ENCODE measurements at places on chromosomes 1 and 21. TPM values are rescaled to one million over a fixed set of nuclear protein-coding genes. Genes with fewer than 3 reads are reported as not detected.
A peak's percentile ranks its signal among the peaks of the same experiment; 100 is the strongest.

DNA sequence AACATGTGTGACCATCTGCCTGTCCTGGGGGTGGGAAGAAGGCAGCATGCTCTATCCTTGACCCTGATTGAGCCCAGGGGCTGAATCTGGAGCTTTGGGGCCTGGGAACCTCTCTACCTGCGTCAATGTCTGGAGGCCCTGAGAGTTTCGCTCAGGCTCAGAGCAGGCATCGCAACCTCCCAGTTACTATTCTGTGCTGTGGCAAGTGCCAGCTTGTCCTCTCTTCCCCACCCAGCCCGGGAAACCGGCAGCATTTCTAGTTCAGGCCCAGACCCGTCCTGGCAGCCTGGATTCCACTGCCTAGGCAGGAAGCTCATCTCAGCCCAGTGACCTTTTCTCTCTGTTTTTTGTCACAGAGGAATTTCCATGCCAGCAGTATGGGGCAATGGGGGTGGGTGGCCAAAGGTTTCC, 10.0 kb upstream of the IRF6 start:
- H3K4me3 ChIP-seq, result peak overlapping the region; percentile 44
- peak; percentile 100 for DNase-seq
- peak overlapping the region; percentile 91 for H3K27ac ChIP-seq

DNA sequence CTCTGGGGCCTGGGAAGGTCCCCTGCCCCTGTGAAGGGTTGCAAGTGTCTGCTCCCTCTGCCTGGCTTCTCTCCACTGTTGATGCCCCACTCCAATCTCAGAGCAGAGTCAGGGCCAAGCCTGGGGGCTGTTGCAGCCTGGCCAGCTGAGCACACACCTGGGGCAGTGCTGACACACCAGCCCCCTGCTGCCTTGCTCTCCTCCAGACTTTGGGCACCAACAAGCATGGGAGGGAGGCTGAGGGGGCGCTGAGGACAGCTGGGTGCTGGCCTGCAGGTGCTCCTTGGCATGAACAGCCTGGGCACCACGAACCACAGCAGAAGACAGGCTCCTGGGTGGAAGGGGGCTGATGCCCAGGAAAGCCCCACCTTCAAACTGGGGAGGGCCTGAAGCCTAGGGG, 9.6 kb upstream of the MTR start:
- H3K36me3 ChIP-seq, result peaks cover 6% of the 10 kb centered on the region
- peaks cover 15% of the 10 kb centered on the region for H3K27me3 ChIP-seq
- H3K4me1 ChIP-seq, result no peaks in the 10 kb centered on the region
- no peak for DNase-seq
- H3K27ac ChIP-seq, result no peak overlapping the region

The OR2M7 gene
- not detected for total RNA-seq

GRCh38 chr1:153888533-153888932, 34.2 kb downstream of the GATAD2B start:
- no peak overlapping the region for H3K4me3 ChIP-seq
- no peaks in the 10 kb centered on the region for H3K27me3 ChIP-seq
- H3K27ac ChIP-seq, result no peak overlapping the region
- no peak for DNase-seq
- H3K36me3 ChIP-seq, result peaks cover 59% of the 10 kb centered on the region
- peaks cover 8% of the 10 kb centered on the region for H3K4me1 ChIP-seq

GRCh38 chr1:89753761-89754160, 67.1 kb upstream of the LRRC8D start:
- DNase-seq, result no peak
- no peak overlapping the region for H3K27ac ChIP-seq
- H3K36me3 ChIP-seq, result no peaks in the 10 kb centered on the region
- H3K4me3 ChIP-seq, result no peak overlapping the region
- no peaks in the 10 kb centered on the region for H3K27me3 ChIP-seq

- no peaks in the 10 kb centered on the region for H3K4me1 ChIP-seq
- H3K4me3 ChIP-seq, result no peak overlapping the region
- DNase-seq, result no peak
- peaks cover 13% of the 10 kb centered on the region for H3K36me3 ChIP-seq
- no peaks in the 10 kb centered on the region for H3K27me3 ChIP-seq
Observed at GRCh38 chr1:99992760-99993467, 23.1 kb downstream of the SLC35A3 start.

- H3K36me3 ChIP-seq, result no peaks in the 10 kb centered on the region
- H3K27me3 ChIP-seq, result no peaks in the 10 kb centered on the region
- H3K4me1 ChIP-seq, result peaks cover 16% of the 10 kb centered on the region
- no peak overlapping the region for H3K4me3 ChIP-seq
Observed at GRCh38 chr1:84365225-84366221, 32.8 kb upstream of the DNASE2B start.

The BMP8B gene
- 0.21 TPM for total RNA-seq

- no peak for DNase-seq
- peaks cover 6% of the 10 kb centered on the region for H3K4me1 ChIP-seq
- no peak overlapping the region for H3K4me3 ChIP-seq
- no peaks in the 10 kb centered on the region for H3K27me3 ChIP-seq
- no peaks in the 10 kb centered on the region for H3K36me3 ChIP-seq
- H3K27ac ChIP-seq, result no peak overlapping the region
Observed at GRCh38 chr1:41742219-41742618, 176.5 kb downstream of the HIVEP3 start.

DNA sequence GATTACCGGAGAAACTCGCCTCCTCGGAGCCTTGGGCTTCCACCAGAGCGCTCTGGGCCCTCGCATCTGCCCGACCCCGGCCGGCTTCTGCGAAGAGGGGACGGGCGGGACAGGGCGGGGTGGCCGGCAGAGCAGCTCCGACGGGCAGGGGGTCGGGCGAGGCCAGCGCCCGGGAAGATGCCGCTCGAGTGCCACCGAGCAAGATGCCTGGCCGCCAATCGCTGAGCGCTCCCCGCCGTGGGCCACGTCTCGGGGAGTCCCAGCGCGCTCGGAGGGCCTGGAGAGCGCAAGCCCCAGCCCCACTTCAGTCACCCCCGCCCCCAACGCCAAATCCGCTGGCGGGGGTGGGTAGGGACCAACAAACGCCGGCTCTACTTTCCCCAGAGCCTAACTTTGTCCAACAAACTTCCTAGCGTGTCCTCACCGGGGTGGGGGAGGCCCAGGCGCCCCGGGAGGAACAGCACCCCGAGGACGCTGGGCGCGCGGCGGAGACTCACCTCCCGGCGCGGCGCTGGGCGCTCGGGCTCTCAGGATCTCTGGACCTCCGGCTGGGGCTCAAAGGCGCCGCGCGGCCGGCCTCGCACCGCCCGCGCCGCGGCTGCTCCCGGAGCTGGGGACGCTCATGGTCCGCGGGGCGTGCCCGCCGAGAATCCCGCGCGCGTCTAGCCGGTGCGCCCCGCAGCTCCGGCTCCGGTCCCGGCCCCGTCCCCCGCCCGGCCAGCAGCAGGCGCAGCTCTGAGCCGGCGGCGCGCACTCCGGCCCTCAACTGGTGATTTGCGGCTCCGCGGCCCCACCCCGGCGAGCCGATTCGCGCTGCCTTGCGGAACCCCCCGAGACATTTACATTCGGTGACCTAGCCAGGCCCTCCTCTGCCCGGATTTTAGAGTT, at the start of gene BCAR3:
TSS of gene BCAR3 (minus strand) at position 737 of the 888 bp plus-strand sequence. CDS start 6,907 bp downstream, outside the sequence.
- DNase-seq, result peak; percentile 79
- no peaks in the 10 kb centered on the region for H3K27me3 ChIP-seq
- H3K36me3 ChIP-seq, result peaks cover 19% of the 10 kb centered on the region
- peak within 1 kb of the TSS; percentile 94 for H3K27ac ChIP-seq
- peak within 1 kb of the TSS; percentile 86 for H3K4me3 ChIP-seq

The GOLT1A gene
- total RNA-seq, result 11.5 TPM

- DNase-seq, result no peak
- no peaks in the 10 kb centered on the region for H3K27me3 ChIP-seq
- peaks cover 29% of the 10 kb centered on the region for H3K36me3 ChIP-seq
- H3K27ac ChIP-seq, result no peak overlapping the region
- no peak overlapping the region for H3K4me3 ChIP-seq
Observed at GRCh38 chr1:42720868-42721267, 19.2 kb downstream of the CLDN19 start.

The ATAD3C gene
- 0.27 TPM for total RNA-seq

DNA sequence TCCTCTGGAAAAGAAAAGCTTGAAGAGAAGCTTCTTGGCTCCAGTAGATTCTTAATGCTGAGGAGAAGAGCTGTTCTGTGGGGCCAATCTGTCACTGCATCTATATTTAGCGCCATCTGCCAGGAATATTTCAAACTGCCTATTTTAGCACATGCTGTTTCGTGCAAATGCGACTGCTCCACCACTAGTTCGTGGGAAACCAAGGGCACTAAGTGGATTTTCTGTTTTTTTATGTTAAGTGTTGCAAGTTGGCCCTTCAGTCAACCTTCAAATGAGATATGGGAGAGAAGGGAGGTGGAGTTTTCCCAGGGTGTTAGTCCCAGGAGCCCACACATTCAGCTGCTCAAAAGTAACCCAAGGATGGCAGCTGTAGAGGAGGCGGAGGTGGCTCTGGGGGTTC, 91.9 kb downstream of the TSEN15 start:
- H3K4me1 ChIP-seq, result no peaks in the 10 kb centered on the region
- no peak overlapping the region for H3K27ac ChIP-seq
- no peak for DNase-seq
- H3K4me3 ChIP-seq, result no peak overlapping the region
- H3K27me3 ChIP-seq, result peaks cover 26% of the 10 kb centered on the region

DNA sequence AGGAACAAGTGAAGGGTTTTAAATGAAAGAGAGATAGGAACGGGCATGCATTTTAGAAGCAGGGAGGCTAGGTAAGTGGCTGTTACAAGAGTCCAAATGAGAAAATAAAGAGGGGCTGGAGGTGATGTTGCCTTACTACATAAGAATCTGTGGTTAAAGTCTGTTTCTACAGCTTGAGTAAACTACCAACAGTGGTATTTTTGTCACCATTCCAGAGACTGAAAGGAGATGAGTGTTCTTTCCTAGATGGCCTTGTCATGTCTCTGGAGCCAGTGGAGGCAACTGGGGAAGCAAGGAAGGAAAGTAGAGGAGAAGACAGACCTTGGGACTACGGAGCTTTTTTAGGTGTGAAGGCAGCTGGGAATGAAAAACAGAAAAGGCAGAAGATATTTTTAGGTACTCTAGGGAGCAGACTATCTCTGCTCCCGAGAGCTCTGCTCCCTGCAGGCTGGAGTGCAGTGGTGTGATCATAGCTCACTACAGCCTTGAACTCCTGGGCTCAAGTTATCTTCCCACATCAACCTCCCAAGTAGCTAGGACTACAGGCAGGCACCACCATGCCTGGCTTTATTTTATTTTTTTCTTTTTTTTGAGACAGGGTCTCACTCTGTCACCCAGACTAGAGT, 12.2 kb downstream of the HDAC1 start:
- no peak overlapping the region for H3K4me3 ChIP-seq
- no peak overlapping the region for H3K27ac ChIP-seq
- H3K36me3 ChIP-seq, result peaks cover 40% of the 10 kb centered on the region

GRCh38 chr1:90591355-90591969, 125.6 kb downstream of the BARHL2 start:
- no peaks in the 10 kb centered on the region for H3K36me3 ChIP-seq
- DNase-seq, result no peak

- no peak overlapping the region for H3K4me3 ChIP-seq
- H3K4me1 ChIP-seq, result peaks cover 26% of the 10 kb centered on the region
- peaks cover 11% of the 10 kb centered on the region for H3K27me3 ChIP-seq
Observed at GRCh38 chr1:206032380-206033140, 8.9 kb upstream of the CTSE start.

GRCh38 chr21:23593582-23593981, 2013.7 kb downstream of the MRPL39 start:
- H3K4me1 ChIP-seq, result no peaks in the 10 kb centered on the region
- no peak overlapping the region for H3K27ac ChIP-seq
- H3K4me3 ChIP-seq, result no peak overlapping the region
- no peaks in the 10 kb centered on the region for H3K36me3 ChIP-seq
- no peak for DNase-seq

DNA sequence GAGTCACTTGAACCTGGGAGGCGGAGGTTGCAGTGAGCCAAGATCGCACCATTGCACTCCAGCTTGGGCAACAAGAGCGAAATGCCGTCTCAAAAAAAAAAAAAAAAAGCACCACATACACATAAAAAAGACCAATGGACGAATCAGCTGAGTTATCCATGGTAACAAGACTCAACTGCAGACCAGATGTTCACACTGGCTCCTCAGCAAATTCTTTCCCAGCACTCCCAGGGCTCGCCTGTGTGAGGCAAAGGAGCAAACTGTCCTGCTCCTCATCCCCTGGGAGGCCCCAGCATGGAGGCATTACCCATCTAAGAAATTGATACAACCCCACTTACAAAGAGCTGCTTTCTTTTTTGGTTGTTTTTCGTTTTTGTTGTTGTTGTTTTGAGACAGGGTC, 3.1 kb downstream of the TMEM234 start:
- peaks cover 9% of the 10 kb centered on the region for H3K4me1 ChIP-seq
- DNase-seq, result no peak
- no peak overlapping the region for H3K27ac ChIP-seq
- no peak overlapping the region for H3K4me3 ChIP-seq

GRCh38 chr21:37550157-37550556, 183.6 kb downstream of the DYRK1A start:
- H3K27ac ChIP-seq, result no peak overlapping the region
- H3K4me1 ChIP-seq, result peaks cover 7% of the 10 kb centered on the region
- no peak overlapping the region for H3K4me3 ChIP-seq

The CYP4Z1 gene
- total RNA-seq, result not detected

GRCh38 chr1:150477733-150478132, 9.5 kb upstream of the TARS2 start:
- H3K27me3 ChIP-seq, result no peaks in the 10 kb centered on the region
- H3K4me1 ChIP-seq, result peaks cover 6% of the 10 kb centered on the region
- H3K27ac ChIP-seq, result no peak overlapping the region

The TBX19 gene
- 1.6 TPM for total RNA-seq

DNA sequence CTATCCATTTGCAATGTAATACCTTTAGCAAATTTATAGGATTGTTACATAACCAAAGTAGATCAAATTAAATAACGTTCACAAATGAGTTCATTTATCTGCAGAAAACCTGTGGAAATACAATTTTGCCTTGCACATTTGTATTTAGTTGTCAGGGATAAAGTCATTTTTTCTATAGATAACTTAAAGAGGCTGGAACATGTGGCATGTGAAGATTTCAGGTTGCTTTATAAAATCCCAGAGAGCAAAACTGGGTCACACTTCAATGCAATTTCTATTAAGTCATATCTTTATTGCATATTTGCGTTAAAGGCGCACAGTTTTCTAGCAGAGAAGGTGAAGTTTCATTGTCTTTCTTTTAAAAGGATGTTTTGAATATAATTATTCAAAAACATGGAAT, 342.4 kb downstream of the USP25 start:
- H3K4me1 ChIP-seq, result no peaks in the 10 kb centered on the region
- no peaks in the 10 kb centered on the region for H3K36me3 ChIP-seq
- no peak overlapping the region for H3K27ac ChIP-seq
- H3K4me3 ChIP-seq, result no peak overlapping the region
- H3K27me3 ChIP-seq, result peaks cover 28% of the 10 kb centered on the region
